ENCODE measurements at places on chromosomes 1 and 21.

GRCh38 chr1:107175102-107175909 is 34.5 kb downstream of the NTNG1 start:
- DNase-seq, result no peak

- no peak for DNase-seq
These were observed 6.8 kb upstream of the SLAMF1 start for GRCh38 chr1:160653620-160654016.

DNA sequence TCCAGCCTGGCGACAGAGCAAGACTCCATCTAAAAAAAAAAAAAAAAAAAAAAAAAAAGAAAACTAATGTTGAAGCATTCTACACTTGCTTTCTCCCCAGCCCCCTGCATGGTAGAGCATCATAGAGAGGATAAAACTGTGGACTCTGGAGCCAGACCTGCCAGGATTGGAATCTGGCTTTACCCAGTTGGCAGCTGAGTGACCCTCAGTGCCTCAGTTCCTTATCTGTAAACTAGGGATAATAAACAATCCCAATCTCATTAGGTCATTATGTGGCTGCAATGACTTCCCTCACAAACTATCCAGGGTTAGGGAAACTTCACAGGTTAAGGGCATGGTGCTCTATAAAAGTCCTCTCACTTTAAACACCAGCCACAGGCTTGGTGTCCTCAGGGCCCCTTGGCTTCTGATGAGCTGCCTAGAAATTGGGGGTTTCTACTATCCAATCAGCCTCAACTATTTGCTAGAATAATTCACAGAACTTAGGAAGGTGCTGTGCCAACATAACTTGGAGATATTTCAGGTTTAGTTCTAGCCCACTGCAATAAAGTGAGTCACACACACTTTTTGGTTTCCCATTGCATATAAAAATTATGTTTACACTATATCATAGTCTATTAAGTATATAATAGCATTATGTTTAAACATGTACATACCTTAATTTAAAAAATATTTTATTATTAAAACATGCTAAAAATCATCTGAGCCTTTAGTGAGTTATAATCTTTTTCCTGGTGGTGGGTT is 180.5 kb upstream of the B3GALT2 start:
- DNase-seq, result no peak

DNA sequence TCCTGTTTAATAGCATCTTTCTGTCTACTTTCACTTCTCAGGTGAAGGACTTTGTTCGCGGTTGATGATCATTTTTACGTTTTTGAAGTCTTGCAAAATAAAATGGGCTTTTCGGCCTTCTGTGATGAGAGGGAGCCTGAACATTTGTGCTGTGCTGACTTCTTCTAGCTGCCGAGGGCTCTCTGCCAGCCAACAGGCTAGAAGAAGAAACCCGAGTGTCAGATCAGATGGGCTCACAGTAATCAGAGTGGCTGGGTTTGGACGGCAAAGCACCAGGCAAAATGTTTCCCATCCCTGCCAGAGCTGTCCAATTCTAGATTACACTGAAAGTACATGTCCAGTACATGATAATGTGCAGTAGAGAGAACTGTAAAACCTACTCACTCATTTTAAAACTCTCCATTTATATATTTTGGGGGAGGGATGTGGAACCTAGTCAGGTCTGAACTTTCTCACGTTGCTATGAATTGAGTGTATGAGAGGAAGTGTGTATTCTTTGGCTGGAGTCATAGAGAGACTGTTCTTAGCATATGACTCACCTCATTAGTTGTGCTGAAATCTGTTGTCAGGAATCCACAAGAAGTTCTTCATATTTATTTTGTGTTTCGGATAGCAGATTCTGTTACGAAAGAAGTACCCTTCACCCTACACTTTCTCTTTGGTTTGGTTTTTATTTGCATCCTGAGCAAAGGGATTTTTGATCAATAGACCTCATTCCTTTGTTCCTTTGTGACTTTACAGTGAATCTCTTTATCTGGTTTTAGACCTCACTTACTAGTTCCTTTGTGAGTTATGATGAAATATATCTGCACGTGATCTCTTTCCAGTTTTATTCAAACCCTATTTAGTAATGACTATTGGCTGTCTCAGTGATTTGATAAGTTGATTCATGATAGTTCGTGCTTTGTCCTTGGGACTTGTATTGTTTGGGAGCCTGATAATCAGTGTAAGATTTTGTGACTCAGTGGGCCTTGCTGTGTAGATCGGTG is 4.8 kb downstream of the ATP1A1 start:
- peak; percentile 72 for DNase-seq

- DNase-seq, result no peak
These were observed 99.8 kb downstream of the SNX7 start for GRCh38 chr1:98761219-98761865.

DNA sequence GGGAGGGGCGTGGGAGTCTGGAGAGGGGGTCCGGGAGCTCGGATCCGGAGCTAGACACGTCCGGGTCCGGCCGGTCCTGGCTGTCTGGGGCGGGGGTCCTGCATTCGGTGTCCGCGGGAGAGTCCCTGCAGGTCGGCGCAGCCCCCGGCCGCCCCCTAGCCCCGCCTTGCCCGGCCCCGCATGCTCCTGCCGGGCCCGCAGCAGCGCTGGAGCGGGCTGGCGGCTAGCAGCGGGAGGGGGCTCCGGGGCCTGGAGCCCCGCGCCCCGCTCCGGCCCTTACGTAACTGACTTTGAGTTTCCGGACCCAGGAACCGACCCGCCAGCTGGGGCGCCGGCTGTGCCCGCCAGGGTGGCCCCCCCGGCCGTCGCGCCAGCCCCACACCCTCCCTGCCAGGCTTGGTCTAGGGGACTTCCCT is 26.9 kb upstream of the EPB41 start:
- no peak for DNase-seq

Measured in dorsolateral prefrontal cortex (tissue), 122 donors.